NCI-H524 (cell line): ENCODE measurements at places on chromosomes 4 and X.

DNA sequence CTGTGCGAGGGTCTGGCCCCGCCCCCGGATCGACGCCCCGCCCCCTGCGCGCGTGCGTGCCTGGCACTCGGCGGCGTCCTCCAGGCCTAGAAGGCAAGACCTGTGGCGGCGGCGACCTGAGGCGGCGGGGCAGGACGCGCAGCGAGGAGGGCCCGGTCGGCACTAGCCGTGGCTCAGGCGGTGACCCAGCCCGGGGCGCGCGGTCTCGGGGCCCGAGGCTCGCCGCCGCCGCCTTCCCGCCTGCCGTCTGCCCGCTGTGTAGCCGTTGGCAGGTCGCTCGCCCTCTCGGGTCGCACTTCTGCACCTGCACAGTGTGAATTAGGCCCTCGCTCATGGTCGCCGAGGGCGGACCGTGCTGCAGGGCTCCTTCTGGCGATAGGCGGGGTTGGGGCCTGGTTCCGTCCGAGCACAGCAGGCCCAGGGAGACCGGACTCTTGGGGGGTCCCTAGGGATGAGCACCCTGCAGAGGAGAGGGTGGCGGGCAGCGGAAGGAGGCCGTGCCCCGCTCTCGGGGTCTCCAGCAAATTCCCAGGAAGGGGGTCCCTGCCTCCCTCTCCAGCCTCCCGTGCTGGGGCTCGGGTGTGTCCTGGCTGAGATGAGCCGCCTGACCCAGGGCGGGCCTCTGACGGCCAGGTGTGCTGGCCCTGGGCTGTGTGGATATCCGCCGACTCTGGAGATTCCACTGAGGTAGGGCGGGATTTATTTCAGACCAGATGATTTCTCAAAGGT is 557 bp upstream of the FAM53A start:
- no peak for DNase-seq

- DNase-seq, result no peak
Measured at GRCh38 chrX:109918753-109919152, 84.2 kb upstream of the TMEM164 start.

- no peak for DNase-seq
Measured at GRCh38 chr4:108620933-108621905, 843 bp downstream of the RPL34 start.

GRCh38 chr4:94530073-94530472 is 78.3 kb downstream of the PDLIM5 start:
- DNase-seq, result no peak

- no peak for DNase-seq
Measured at GRCh38 chrX:85964744-85965143, 82.6 kb downstream of the CHM start.

DNA sequence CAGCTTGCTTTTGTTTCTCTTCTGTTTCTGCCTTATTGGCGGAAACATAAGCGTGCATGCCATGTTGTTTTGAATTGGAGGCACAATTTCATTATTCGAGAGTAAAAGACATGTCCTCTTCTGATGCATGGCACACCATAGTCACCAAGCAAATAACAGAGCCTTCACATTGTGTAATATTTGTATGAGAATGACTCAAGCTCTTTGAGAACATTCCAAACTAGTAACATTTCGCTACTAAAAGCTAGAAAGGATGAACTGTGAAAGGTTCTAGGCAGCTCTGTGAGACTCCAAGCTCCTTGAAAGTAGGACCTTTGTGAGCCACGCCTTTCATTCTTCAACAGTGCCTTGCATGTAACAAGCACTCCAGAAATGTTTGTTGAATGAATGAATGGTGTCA is 9.2 kb upstream of the ANXA3 start:
- no peak for DNase-seq

DNA sequence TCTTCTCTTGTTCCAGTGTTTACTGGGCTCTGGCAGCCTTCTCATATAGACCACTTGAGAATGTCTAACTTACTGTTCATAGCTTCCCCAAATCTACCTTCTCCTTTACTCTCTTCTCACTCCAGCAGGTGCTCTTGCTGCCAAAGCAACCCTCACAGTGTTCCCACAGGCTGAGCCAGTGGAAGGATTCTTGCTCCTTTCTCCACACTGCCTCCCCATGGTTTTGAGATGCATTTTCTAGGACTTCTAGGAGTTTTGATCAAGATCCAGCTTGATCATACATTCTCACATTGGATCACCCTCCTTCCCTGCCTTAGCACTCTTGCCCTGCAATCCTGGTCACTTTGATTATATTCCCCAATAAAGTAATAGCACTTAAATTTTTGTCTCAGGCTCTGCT is 230.8 kb downstream of the TMEM47 start:
- no peak for DNase-seq
